Activated CD4-positive, alpha-beta memory T cell treated with anti-CD3 and anti-CD28 coated beads for 36 hours (primary cell): ENCODE measurements at places on chromosomes 7 and 10. TPM values are rescaled to one million over a fixed set of nuclear protein-coding genes. Genes with fewer than 3 reads are reported as not detected.

- H3K4me3 ChIP-seq: no peak overlapping the region
- H3K27me3 ChIP-seq: no peaks in the 10 kb centered on the region
- peaks cover 91% of the 10 kb centered on the region for H3K4me1 ChIP-seq
- no peak overlapping the region for H3K27ac ChIP-seq
These were observed 40.5 kb upstream of the GDF10 start for GRCh38 chr10:47259466-47259865.

DNA sequence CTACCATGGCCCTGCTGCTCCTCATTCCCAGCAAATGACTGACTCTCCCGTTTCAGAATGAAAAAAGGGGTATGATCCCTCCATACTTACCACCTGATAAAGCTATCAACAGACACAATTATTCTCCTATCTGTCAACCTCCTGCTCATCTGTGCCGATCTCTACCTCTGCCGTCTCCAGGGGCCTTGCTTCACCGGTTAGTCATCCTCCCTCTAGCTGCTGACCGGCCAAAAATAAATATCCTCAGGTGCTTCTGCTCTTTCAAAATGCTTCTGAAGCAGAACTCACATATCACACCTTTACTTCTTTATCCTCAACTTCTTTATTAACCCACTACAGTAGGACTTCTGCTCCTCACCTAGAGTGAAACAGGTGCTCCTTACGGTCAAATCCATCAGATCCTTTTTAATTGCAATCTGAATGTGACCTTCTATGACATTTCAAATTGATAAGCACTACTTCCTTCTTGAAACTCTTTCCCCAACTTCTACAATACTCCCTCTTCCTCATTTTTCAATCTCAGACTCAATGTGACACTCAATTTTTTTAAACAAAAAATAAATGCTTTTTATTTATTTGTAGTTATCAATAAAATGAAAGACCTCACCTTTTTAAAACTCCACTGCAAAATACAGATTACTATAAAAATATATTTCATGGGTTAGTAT, 63.2 kb downstream of the LMBR1 start:
- H3K27me3 ChIP-seq: no peaks in the 10 kb centered on the region
- DNase-seq: no peak
- H3K4me3 ChIP-seq: no peak overlapping the region
- no peaks in the 10 kb centered on the region for H3K4me1 ChIP-seq
- H3K36me3 ChIP-seq: peaks cover 10% of the 10 kb centered on the region
- no peak overlapping the region for H3K27ac ChIP-seq

The BTBD16 gene
- total RNA-seq: not detected

The PPP1R9A gene
- total RNA-seq: not detected

GRCh38 chr10:130020651-130021382, 56.7 kb upstream of the EBF3 start:
- no peak for DNase-seq
- peaks cover 2% of the 10 kb centered on the region for H3K4me1 ChIP-seq
- H3K27me3 ChIP-seq: no peaks in the 10 kb centered on the region
- H3K4me3 ChIP-seq: no peak overlapping the region
- H3K36me3 ChIP-seq: no peaks in the 10 kb centered on the region

DNA sequence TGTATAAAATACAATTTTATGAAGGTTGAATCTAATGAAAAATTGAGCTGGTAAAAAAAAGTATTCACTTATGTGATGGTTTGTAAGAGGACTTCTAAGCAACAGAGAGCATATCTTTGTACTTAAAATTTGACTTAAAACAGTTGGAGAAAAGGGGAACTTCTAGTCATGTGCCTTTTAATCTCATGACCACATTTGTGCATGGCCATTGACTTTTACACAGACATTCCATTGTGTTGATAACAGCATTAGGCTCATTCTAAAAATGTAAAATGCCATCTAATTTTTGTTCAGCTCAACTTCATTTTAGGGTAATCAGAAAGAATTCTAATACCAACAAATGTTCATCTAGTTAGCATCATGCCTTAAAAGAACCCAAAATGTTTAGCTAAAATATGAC, 119.9 kb downstream of the HPSE2 start:
- no peak overlapping the region for H3K27ac ChIP-seq
- no peaks in the 10 kb centered on the region for H3K36me3 ChIP-seq
- no peaks in the 10 kb centered on the region for H3K4me1 ChIP-seq
- H3K4me3 ChIP-seq: no peak overlapping the region

DNA sequence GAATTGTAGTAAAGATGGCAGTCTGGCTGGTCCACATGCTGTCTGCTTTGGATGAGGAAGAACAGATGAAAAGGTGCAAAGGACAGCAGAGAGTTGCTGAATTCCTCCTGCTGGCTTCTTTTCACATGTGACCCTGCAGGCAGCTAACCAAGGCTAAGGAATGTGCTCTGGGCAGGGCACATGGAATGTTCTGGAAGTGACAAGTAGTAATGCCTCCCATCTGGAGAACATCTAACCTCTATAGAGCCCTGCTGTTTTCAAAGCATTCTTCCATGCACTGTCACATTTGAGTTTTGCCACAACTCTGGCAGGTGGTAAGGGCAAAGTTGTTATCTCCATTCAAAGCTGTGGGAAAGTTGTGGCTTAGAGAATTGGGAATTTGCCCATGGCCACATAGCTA, 208.8 kb downstream of the STK31 start:
- no peak overlapping the region for H3K27ac ChIP-seq
- no peak overlapping the region for H3K4me3 ChIP-seq
- no peaks in the 10 kb centered on the region for H3K36me3 ChIP-seq
- peaks cover 10% of the 10 kb centered on the region for H3K27me3 ChIP-seq
- H3K4me1 ChIP-seq: no peaks in the 10 kb centered on the region

The TACC2 gene
- total RNA-seq: not detected

- peaks cover 14% of the 10 kb centered on the region for H3K36me3 ChIP-seq
- H3K27me3 ChIP-seq: no peaks in the 10 kb centered on the region
- H3K27ac ChIP-seq: no peak overlapping the region
- H3K4me3 ChIP-seq: no peak overlapping the region
These were observed 63.0 kb downstream of the TAX1BP1 start for GRCh38 chr7:27802999-27803398.

DNA sequence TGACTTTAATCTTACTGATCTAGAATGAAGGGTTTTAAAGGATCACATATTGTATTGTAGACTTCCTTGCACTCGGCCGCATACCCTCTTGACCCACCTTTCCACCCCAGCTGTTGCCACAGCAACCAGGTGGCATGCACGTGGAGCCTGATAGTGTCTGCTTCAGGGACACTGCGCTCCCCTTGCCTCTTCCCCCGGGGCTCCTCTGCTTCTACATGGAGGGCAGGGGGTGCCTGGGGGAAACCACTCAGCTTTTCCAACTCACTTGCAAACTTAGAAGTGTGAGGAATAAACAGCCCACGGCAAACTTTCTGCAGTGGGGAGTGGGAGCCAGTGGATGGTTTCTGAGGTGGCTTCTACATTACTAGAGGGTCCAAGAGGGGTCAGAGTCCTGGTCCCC, 458.6 kb downstream of the PLXNA4 start:
- H3K4me3 ChIP-seq: no peak overlapping the region
- no peaks in the 10 kb centered on the region for H3K27me3 ChIP-seq
- no peaks in the 10 kb centered on the region for H3K36me3 ChIP-seq
- no peak for DNase-seq
- H3K27ac ChIP-seq: no peak overlapping the region
- no peaks in the 10 kb centered on the region for H3K4me1 ChIP-seq

- H3K27ac ChIP-seq: no peak overlapping the region
- H3K4me1 ChIP-seq: no peaks in the 10 kb centered on the region
- H3K36me3 ChIP-seq: no peaks in the 10 kb centered on the region
- no peaks in the 10 kb centered on the region for H3K27me3 ChIP-seq
These were observed 80.2 kb downstream of the ZNF37A start for GRCh38 chr10:38174336-38174735.

- no peaks in the 10 kb centered on the region for H3K36me3 ChIP-seq
- no peaks in the 10 kb centered on the region for H3K27me3 ChIP-seq
- no peak overlapping the region for H3K4me3 ChIP-seq
- no peak for DNase-seq
These were observed 109.0 kb downstream of the CCDC71L start for GRCh38 chr7:106551936-106552335.

The HOXA2 gene
- total RNA-seq: not detected

The FAM237B gene
- not detected for total RNA-seq

GRCh38 chr10:71272056-71272771, 46.8 kb upstream of the SLC29A3 start:
- H3K27me3 ChIP-seq: peaks cover 2% of the 10 kb centered on the region
- H3K4me3 ChIP-seq: no peak overlapping the region
- no peak for DNase-seq
- no peaks in the 10 kb centered on the region for H3K36me3 ChIP-seq

GRCh38 chr10:13340626-13341376, 7.3 kb downstream of the SEPHS1 start:
- H3K4me1 ChIP-seq: peaks cover 40% of the 10 kb centered on the region
- no peak overlapping the region for H3K27ac ChIP-seq
- DNase-seq: peak; percentile 26
- H3K36me3 ChIP-seq: peaks cover 33% of the 10 kb centered on the region
- no peak overlapping the region for H3K4me3 ChIP-seq

GRCh38 chr10:43049081-43049551, 27.8 kb upstream of the RET start:
- H3K36me3 ChIP-seq: no peaks in the 10 kb centered on the region
- no peak overlapping the region for H3K27ac ChIP-seq
- peak; percentile 4 for DNase-seq
- H3K4me3 ChIP-seq: no peak overlapping the region
- H3K4me1 ChIP-seq: peaks cover 4% of the 10 kb centered on the region

GRCh38 chr7:102994567-102994966, 80.0 kb downstream of the FBXL13 start:
- H3K27ac ChIP-seq: no peak overlapping the region
- H3K4me1 ChIP-seq: peaks cover 4% of the 10 kb centered on the region
- no peaks in the 10 kb centered on the region for H3K27me3 ChIP-seq
- no peaks in the 10 kb centered on the region for H3K36me3 ChIP-seq

The OR2A25 gene
- total RNA-seq: not detected

The DPP6 gene
- total RNA-seq: not detected

The OR6V1 gene
- not detected for total RNA-seq

- H3K4me3 ChIP-seq: no peak overlapping the region
- no peaks in the 10 kb centered on the region for H3K36me3 ChIP-seq
- H3K4me1 ChIP-seq: peaks cover 44% of the 10 kb centered on the region
- peak; percentile 40 for DNase-seq
- no peak overlapping the region for H3K27ac ChIP-seq
These were observed 72.8 kb downstream of the CCNY start for GRCh38 chr10:35409094-35409582.

DNA sequence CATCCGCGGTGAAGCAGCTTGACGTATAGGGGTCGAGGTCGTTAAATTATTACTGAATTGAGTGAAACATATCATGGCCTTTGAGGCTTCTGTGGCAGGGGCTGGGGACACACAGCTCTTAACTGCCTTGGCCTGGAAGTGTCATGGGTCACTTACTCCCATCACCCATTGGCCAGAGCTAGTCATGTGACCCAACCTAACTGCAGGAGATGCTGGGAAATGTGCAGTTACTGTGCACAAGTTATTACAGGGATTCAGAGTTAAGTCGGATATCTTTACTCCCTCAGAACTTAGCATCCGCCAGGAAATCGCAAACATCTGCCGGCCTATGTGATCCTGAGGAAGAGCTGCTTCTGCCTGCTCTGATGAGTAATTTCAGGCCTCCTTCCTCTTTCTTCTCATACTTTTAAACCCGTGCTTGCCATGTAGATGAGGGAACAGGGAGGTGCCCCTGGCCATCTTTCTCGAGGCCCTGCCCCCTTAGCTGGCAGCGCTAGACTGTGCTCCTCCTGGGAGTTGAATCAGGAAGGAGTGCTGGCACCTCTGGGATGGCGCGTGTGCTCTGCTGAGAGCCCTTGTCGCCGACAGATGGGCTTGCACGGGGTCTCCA, 203.6 kb downstream of the TCF7L2 start:
- no peak for DNase-seq
- H3K4me1 ChIP-seq: no peaks in the 10 kb centered on the region
- no peaks in the 10 kb centered on the region for H3K36me3 ChIP-seq
- H3K27me3 ChIP-seq: no peaks in the 10 kb centered on the region

The LRRD1 gene
- total RNA-seq: not detected

DNA sequence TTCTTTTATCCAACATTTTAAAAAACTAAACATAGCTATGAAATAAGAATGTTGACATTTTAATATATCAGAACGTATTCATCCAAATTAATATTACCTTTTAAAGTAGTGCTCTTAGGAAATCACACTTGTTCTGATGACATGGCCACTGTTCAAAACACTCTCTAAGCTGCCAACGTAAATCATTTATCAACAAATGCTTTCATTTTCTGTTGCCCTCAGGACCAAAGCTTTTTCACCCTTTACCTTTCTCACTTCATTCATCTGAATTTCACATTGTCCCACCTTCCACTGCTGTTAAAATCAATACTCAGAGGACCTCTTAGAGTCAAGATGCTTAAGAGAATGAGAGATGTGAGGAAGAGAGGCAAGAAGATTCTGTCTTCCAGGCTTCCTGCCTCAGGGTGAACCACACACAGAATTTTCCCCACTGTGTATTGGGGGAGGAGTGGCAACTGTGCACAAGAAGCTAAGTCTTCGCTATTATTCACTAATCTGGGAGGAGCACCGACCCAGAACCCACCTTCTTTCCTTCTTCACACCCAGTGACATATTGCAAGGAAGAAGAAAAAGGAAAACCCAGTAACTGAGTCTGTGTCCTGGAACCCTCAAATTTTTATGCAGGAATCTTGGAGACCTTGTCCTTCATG, 21.0 kb downstream of the HIBADH start:
- no peaks in the 10 kb centered on the region for H3K27me3 ChIP-seq
- no peak for DNase-seq
- H3K4me3 ChIP-seq: no peak overlapping the region
- peaks cover 20% of the 10 kb centered on the region for H3K36me3 ChIP-seq

The PNLIP gene
- not detected for total RNA-seq

- peaks cover 2% of the 10 kb centered on the region for H3K27me3 ChIP-seq
- no peaks in the 10 kb centered on the region for H3K36me3 ChIP-seq
- DNase-seq: peak; percentile 70
These were observed 89.9 kb downstream of the CDH23 start for GRCh38 chr10:71486484-71487114.

DNA sequence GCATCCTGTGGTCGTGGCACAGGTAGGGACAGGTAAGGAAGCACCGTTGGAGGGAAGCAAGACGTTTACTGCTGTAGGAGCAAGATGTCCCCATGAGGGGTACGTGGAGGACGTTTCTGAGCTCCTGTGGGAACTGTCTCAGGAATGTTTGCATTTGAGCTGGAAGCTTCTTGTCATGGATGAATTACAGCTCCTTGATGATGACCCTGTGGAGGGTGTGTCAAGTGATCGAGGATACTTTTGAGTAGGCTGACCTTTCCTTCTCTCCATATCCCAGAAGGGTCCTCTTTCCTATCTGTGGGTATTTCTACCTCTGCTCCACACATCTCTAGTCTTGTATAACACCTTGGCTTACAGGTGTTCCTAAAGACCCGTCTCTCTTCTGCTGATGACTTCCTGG, 94.8 kb downstream of the PFKFB3 start:
- DNase-seq: no peak
- H3K27me3 ChIP-seq: no peaks in the 10 kb centered on the region
- H3K36me3 ChIP-seq: peaks cover 27% of the 10 kb centered on the region
- H3K4me1 ChIP-seq: peaks cover 86% of the 10 kb centered on the region

The C10orf53 gene
- total RNA-seq: not detected
